Activated T-helper 1 cell treated with Interleukin-2 at 50 U/mL for 16 hours (primary cell): ENCODE measurements at places on chromosomes 5 and 9.

DNA sequence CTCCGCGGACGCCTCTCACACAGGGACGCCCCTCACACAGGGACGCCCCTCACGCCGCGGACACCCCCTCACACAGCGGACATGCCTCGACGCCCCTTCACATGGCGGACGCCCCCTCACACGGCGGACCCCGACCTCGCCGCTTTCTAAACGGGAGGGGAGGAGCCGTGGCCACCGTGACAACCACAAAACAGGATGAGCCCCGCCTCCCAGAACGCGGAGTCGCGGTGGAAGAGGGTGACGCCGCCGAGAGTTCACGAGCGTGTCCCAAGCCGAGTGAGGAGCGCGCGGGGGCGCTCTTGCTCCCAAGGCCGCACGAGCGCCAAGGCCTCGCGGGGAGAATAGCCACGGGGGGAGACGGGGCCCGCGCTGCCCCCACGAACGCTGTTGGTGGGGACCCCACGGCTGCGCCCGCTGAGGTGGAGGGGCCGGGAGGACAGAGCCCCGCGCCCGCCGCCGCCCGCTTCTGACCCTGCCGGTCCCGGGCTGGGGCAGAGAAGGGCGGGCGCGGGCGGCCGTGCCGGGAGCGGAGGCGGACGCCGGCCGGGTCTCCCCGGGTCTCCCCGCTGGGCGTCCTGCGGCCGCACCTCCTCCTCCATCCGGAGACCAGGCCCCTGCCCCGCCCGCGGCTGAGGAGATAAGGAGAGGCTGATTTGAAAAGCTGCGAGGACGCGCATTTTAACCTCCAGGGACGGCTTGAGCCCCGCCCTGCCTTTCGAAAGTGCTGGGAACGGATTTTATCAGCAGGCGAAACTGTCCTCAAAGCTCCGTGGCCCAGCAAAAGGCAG lies 3.9 kb upstream of the NKD2 start:
- DNase-seq: peak; percentile 29

- no peak for DNase-seq
Observed at GRCh38 chr5:76230711-76231285, 147.6 kb downstream of the SV2C start.

- DNase-seq: no peak
Observed at GRCh38 chr5:26856238-26856637, 182.1 kb downstream of the CDH9 start.

DNA sequence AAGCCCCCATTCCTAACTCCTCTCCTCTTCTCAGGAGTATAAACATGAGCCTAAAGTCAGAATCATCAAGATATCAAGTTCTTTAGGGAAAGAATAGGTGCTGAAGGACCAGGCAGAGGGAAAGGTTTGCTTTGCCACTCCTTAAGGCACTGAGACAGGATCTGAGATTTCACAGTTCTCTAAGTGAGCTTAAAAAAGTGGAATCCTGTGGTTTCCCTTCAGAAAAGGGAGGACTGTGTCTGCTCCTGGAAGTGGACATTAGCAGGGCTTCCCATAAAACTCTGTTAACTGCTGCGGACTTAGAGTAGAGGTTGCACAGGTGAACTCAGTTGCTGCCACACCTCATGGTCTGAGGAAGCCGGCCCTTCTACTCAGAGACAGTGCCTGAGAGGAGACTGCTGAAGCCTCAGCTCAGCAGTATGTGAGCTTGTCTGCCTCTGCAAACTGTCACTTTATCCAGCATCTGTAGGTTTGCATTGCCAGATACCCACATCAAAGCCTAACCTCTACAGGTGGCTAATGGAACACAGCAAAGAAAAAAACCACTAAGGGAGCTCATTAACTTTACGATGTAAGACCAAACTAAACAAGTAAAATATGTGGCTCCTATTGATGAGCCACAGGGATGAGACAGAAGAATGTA lies 42.9 kb downstream of the RIC1 start:
- no peak for DNase-seq

DNA sequence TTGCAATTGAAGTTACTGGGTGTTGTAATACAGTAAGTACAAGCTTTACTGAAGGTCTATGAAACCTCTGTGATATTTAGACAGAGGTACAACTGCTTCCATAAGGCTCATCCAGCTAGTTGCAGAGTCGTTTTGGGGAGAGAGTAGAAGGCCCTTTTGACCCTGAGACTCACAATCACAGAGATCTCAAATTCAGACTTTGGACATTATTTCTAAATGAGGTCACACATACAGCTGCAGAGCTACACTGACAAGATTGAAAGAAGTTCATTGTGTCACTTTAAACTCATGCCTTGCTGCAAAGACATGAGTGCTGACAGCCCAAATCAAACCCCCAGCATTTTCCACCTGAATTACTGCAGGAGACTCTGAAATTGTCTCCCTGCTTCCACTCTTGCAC lies 205.9 kb upstream of the TMEM161B start:
- no peak for DNase-seq

GRCh38 chr5:17352223-17352622 lies 134.8 kb downstream of the BASP1 start:
- DNase-seq: no peak
